ENCODE measurements at places on chromosomes 12 and 14.

GRCh38 chr12:27400856-27401354, 45.6 kb upstream of the SMCO2 start:
- no peak for DNase-seq

GRCh38 chr12:4826909-4827308, 82.8 kb upstream of the KCNA1 start:
- no peak for DNase-seq

GRCh38 chr12:96242597-96242996, 48.4 kb downstream of the ELK3 start:
- no peak for DNase-seq

GRCh38 chr12:67415473-67415872, 146.3 kb downstream of the CAND1 start:
- no peak for DNase-seq

DNA sequence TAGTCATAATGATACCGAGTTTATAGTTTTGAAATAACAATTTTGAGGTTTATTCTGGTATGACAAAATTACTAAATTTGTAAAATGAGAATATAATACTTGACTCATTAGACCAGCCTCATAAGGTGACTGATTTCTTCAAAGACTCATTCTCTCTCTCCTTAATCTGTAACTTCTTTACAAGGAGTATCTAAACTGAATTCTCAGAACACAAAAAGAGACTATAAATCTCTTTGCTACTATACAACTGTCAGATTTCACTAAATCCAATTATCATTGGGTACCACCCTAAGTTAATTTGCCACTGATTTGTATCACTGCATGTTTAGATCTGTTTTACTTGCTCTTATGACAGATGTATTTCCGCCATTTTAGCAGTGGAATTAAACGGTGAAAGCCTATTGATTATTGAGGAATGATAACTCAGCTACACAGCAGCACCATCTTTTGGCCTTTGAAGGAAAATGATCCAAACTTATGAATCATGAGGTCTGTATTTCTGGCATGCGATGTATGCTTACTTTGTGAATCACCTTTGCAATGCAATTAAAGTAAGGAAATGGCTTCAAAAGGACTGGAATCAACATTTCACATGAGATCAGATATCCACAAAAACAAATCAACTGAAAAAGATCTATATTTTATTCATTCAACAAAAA, 161.2 kb downstream of the RERGL start:
- no peak for DNase-seq

- no peak for DNase-seq
These were observed 29.8 kb upstream of the DLGAP5 start for GRCh38 chr14:55221186-55221585.

- no peak for DNase-seq
These were observed 37.8 kb upstream of the ITPR2 start for GRCh38 chr12:26870491-26871419.

- DNase-seq = no peak
These were observed 79.8 kb downstream of the PLEKHG3 start for GRCh38 chr14:64784006-64784405.

- no peak for DNase-seq
These were observed 141.0 kb downstream of the SLC15A4 start for GRCh38 chr12:128682548-128683275.

DNA sequence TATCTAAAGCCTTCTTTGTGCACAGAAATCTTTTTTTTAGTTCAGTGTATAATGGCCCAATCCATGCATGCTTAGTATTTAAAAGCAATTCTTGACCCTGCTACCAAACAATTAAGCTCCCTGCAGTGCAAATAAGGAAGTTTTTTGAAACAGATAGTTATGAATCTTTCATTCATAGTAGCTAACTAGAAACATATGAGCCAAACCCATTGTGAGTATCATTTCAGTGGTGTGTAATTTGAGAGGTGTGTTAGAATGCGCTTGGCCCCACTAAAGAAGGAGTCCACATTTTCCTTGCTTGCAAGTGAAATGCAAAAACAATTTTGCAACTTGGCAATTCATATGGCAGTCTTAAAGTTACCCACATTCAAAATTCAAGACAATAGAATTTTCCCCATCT, 14.4 kb downstream of the EPS8 start:
- DNase-seq = no peak

DNA sequence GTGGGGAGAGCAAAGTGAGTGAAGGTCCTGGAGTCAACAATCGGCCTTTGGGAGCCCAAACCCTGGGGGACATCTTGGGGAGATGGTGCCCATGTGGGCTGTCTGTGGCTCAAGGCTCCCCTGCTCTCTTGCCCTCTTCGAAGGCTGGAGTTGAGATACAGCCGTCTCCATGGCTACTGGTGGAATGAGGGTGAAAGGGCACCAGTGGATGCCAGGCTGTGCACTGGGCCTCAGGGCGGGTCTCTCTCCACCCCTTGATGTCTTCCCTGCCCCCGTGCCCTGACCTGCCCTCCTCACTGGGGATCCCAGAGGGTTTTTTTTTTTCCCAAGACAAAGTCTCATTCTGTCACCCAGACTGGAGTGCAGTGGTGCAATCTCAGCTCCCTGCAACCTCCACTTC, 2.0 kb upstream of the ANKRD9 start:
- no peak for DNase-seq

DNA sequence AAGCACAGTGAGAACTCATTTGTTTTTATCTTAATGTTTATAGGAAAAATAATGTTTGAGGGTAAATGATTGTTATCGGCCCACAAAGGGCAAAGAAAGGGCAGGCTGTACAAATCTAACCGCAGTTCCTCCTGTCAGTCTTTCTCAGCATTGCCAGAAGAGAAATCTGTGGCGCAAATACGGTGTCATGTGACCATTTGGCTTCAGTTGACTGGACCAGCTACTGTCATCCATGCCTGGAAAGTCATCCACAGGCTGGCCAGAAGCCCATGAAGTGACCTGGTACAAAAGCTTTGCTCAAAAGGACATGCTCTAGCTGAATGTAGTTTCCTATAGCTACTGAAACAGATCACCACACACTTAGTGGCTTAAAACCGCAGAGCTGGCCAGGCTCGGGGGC, 43.6 kb downstream of the HCAR2 start:
- no peak for DNase-seq

DNA sequence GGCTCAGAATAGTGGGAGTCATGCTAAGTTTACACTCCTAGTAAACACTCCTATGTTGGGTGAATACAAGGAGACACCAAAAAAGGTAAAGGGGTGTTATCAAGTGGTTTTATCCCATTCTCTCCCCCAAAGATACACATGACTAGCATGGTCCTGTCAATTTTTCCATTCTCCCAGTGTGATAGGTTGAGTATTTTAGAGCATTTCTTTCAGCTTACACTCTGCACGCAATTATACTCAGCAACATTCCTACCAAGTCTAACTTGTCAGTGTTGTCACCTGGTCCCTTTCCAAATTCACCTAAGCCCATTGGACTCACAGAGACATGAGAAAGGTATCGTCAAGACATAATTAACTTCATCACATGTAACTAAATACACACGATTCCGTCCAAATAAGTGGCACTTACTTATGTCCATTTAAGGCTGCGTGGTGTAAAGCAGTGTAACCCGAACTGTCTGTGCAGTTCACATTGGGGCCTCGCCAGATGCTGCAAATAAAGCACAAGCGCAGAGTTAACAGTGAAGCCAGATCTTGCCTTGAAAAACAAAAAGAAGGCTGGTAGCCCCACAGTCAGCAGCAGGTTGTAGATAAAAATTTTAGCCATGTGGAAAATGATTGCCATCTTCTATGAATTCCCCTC, 159.7 kb downstream of the ANKS1B start:
- no peak for DNase-seq

DNA sequence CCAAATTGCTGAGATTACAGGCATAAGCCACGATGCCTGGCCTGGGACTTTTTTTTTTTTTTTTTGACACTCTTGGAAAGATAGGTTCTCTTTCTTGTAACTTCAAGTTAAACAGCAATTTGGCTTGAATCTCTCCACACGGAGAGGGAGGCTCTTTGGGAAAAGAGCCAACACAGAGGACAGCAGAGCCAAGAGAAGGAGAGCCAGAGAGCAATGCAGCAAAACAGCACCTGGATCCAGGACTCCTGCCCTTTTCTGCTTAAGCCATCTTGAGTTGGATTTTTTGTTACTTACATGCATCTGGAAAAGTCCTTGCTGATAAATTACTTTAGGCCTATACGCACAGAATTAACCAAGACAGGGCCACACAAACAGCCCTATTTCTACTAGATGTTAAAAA, 176.8 kb downstream of the APAF1 start:
- no peak for DNase-seq

DNA sequence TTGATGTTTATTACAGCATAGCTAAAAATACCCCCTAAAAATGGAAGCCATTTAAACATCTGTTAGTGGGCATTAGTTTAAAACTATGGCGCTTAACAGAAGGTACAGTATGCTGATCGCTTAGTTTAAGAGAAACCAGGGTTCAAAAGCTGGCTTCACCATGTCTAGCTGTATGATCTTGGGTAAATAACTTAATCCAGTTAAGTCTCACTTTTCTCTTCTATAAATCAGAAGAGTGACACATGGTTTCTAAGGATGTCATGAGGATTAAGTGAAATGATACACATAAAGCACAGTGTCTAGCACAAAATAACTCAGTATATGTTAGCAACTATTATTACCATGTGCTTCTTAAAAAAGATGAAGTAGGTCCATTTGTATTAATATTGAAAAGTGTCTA, 38.7 kb downstream of the STK38L start:
- DNase-seq = no peak

- DNase-seq = no peak
These were observed 22.6 kb upstream of the DUSP16 start for GRCh38 chr12:12585115-12585863.

- no peak for DNase-seq
These were observed 12.3 kb upstream of the SLC35E3 start for GRCh38 chr12:68733661-68734071.

GRCh38 chr14:102931580-102932285, 9.3 kb downstream of the AMN start:
- DNase-seq = no peak

GRCh38 chr14:80973931-80974641, 18.7 kb downstream of the TSHR start:
- peak; percentile 58 for DNase-seq

DNA sequence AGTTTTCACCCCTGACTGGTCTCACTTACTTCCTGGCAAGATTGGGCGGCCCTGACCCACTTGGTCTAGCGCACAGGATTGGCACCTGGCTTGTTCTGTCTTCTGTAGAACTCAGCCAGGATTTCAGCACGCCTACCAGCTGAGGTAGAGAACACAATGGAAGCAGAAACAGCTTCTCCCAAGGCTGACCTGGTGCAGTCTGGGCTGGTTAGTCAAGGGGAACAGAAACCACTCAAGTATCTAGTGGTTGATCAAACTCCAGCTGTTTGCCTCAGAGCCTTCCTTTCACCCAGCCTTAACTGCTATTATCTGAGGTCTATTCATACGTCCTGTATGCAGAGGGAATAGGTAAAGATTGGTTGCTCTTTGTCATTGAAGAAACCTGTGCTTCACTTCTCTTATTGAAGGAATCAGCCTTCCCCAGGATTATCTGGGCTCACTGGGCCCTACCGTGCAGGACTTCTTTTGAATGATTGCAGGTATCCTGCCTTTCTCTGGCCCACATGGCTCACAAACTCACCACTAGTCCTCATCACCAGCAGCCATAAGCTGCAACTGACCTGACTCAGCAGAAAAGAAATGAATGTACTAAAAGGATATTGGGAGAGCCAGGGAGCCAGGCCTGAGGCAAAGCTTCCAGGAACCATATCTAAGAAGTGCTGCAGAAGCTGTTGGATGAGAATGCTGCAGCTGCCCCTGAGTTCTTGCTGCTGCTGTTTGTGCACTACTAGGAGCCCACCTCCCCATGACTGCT, 2.5 kb upstream of the PLEKHD1 start:
- no peak for DNase-seq

DNA sequence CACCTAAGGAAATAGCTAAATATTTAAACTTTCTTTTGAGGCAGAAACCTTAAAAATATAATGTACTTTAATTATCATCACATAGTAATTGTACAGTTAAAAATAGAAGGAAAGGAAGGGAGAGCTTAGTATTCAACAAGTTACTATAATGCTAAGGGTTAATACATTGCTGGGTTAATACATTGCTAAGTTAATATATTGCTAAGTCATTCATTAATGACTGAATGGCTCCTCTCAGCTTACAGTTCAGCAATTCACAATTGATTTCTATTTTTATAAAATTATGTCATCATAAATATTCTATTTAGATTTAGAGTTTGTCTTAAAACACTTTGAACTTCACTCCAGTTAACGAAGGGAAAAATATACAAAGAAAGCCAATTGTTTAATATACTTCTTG, 207.9 kb downstream of the BMP4 start:
- no peak for DNase-seq

GRCh38 chr12:91059211-91059610, 1.4 kb upstream of the KERA start:
- DNase-seq = no peak

DNA sequence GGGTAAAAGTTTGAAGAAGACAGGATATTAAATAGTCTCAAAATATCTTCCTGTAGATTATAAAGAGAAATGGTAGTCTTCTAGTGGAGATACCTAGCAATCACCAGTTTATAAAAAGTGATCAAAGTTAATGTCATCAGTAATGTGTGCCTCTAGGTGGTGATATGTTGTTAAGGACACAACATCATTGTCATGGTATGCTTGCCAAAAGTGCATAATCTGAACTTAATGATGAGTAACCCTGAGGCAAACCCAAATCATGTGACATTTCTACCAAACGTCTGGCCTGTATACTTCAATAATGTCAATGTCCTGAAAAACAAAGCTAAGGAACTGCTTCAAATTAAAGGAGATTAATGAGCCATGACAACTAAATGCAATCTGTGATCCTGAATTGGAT, 214.7 kb downstream of the PHLDA1 start:
- DNase-seq = peak; percentile 21

- DNase-seq = no peak
These were observed 15.6 kb downstream of the OTX2 start for GRCh38 chr14:56794557-56795283.

Measured in CD4-positive, alpha-beta memory T cell (primary cell).